Mesenchymal stem cell (in vitro differentiated cells and primary cell): ENCODE measurements at places on chromosomes 4 and X.

GRCh38 chr4:124946696-124947095, 234.2 kb upstream of the ANKRD50 start:
- DNase-seq: no peak

DNA sequence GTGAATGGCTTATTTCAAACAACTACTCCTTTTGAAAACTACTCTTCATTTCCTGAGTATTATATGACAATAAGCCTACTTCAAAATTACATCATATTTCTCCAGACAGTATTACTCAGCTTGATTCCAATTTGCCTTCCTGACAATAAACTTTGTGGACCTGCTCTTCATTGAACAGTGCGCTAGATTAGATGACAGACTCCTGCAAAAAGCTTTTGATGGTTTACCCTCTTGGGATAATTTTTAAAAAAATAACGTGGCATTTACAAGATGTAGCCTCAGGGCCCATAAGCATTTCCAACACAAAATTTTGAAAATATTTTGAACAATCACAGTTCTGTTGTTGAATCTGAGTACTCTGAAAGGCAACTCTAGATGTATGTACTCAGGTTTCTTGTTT, 25.9 kb downstream of the MGAT4D start:
- no peak for DNase-seq

- DNase-seq: no peak
These were observed 34.9 kb downstream of the GPR143 start for GRCh38 chrX:9730752-9731151.

DNA sequence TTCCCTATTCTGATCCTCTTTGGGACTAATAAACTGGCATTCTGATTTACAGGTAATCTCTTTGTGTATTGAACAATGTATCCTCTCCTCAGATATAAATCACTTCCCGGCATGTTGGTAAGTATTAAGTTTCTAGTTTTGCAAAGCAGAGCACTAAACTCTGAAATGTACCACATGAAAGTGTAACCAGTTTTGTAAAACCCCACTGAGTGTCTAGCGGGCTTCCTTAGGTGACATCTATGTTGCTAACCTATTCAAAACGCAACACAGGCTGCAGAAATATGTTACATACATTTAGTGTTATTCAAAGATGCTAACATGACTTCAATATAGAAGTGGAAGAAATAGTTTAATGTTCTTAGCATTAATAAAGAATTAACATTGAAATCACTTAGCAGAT, 25.2 kb downstream of the DNAJB14 start:
- no peak for DNase-seq

DNA sequence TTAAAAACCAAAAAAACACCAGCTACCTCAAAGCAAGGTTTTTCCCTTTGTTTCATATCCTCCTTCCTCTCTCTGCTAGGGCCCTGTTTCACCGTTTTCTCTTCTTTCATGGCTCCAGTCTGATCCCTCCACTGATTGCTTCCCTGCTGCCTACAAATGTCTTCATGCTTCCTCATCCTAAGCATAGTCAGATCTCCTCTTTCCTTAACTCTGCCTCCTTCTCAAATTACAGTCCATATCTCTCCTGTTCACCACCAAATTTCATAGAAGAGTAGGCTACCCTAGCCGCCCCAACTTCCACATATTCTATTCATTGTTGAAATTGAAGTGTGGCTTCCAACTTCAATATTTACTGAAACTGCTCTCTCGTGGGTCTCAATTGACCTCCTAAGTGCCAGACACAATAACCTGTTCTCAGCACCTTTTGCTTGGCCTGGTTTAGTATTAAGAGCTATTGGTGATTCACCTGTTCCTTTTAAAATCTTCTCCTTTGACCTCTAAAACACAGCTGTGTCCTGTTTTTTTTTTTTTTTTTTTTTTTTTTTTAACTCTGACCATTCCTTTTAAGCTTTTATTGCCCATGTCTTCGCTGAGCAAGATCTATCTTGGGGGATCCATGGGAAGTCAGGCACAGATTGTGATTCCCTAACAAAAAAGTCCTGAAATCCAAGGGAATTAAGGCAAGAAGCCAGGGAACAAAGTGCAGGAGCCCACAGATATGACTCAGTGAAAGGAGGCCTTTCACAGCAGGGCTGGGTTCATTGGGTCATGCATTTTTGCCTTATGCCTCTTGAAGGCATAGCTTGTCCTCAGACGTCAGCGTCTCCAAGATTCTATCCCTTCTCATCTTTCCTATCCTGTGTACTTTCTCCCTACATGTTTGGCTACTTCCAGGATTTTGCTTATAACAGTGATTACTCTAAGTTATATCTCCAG, 85.4 kb downstream of the RPS3A start:
- peak; percentile 80 for DNase-seq

- DNase-seq: no peak
These were observed 109.3 kb upstream of the KLHL13 start for GRCh38 chrX:118225711-118226428.

- no peak for DNase-seq
These were observed 14.0 kb downstream of the PDGFC start for GRCh38 chr4:156957556-156957955.

- peak; percentile 26 for DNase-seq
These were observed 166.6 kb upstream of the RAPGEF2 start for GRCh38 chr4:158936238-158936637.

GRCh38 chr4:105637408-105638176, 70.9 kb downstream of the INTS12 start:
- DNase-seq: peak; percentile 46

GRCh38 chr4:120991885-120992284, 69.4 kb upstream of the PRDM5 start:
- no peak for DNase-seq

GRCh38 chr4:47010912-47011446, 17.6 kb upstream of the GABRA4 start:
- no peak for DNase-seq
